ENCODE measurements at places on chromosomes 2 and 18. TPM values are rescaled to one million over a fixed set of nuclear protein-coding genes. Genes with fewer than 3 reads are reported as not detected.

DSC3 gene
- 3.3 TPM for polyA plus RNA-seq

DNA sequence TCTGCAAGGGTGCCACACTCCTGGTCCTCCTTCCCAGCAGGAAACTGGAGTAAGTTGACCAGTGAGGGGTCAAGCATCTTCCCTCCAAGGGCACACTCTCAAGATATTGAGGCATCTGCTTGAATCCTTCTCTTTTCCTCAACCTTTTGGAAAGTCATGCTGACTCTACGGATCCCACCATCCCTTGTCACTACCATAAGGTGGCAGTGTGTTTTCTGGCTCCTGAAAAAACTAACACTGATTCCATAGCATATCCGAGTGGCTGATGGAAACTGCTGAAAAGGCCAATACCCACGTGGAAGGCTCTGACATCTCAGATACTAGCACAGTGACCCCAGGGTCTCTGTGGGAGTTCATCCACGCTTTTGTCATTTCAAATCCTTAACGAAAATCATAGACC, 37.1 kb downstream of the GPR45 start:
- no peak for DNase-seq

DNA sequence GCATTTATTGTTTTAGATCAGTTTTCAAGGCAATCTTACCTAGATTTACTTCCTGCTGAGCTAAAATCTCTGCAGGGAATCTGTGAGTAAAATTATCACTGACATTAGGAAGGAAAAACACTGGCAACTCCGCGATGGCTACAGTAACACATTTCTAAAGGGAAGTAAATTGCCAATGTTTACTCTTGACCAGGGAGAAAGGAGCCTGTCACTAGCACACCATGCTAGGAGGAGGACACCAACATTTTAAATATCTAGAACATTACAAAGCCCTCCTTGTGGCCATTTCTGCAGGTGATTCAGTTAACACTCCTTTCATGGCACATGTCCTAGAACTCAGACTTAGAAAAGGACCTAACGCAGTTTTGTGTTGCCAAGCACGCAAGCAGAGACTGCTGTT, 58.4 kb downstream of the TCF4 start:
- no peak for DNase-seq

B3GNT7 gene
- 3.9 TPM for polyA plus RNA-seq

DNA sequence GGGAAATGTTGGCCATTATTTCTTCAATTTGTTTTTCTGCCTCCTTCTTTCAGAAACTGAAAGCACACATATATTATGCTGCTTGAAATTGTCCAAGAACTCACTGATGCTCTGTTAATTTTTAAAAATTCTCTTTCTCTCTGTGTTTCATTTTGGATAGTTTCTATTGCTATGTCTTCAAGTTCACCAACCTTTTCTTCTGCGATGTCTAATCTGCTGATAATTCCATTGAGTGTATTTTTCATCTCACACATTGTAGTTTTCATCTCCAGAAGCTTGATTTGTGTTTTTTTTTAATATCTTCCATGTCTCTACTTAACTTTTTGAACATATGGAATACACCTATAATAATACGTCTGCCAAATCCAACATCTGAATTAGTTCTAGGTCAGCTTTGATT, 98.1 kb upstream of the TGFA start:
- no peak for DNase-seq

MAIP1 gene
- polyA plus RNA-seq = 31.1 TPM

CCDC141 gene
- polyA plus RNA-seq = 0.22 TPM

CCDC178 gene
- polyA plus RNA-seq = 1.8 TPM

DNA sequence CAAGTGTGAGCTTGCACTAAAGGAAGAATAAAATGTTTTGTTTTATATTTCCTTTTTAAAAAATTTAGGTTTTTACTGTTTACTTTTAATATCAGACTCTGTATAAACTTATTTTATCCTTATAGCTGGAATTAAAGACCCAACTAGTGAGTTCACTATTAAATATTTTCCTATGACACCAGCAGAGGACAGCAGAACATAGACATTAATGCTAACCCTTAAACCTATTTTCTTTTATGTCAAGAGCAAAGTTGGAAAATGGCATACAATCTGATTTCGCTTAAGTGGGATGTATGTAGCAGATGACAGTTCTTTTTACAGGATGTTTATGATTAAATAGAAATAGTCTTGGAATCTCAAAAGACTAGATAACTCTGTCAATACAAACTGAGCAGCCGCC, 188.2 kb upstream of the XIRP2 start:
- DNase-seq = no peak

DNA sequence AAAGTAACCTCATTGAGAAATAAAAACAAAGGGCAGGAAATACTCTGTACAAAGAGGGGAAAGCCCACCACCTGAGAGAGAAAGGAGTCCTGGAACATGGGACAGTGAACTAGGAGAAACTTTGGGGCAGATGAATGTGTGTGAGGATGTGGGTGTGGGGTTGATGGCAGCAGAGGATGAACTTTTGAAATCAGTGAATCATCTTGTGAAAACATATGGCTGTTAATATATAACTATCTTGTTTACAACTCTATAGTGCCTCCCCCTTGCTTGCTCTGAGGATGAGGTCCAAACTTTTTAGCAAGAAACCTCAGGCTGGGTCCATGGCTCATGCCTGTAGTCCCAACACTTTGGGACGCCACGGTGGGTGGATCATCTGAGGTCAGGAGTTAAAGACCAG, 171.8 kb upstream of the LHCGR start:
- no peak for DNase-seq

DNA sequence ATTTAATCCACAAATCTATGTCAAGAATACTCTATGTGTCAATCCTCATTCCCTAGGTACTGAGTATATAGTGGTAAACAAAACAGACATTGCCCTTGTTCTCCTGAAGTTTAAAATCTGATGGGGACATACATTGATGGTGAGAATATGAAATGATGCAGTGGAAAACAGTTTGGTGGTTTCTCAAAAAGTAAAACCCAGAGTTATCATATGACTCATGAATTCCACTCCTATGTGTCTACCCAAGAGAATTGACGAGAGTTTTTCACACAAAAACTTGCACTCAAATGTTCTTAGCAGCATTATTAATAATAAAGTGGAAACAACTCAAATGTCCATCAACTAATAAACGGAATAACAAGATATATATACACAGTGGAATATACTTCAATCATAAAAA, 586.7 kb downstream of the CCDC85A start:
- no peak for DNase-seq

GRCh38 chr2:239308661-239309397, 92.0 kb downstream of the HDAC4 start:
- no peak for DNase-seq

GRCh38 chr2:240111253-240111652, 24.9 kb downstream of the COPS9 start:
- peak; percentile 76 for DNase-seq

- no peak for DNase-seq
Observed at GRCh38 chr2:32464431-32464830, 107.6 kb downstream of the BIRC6 start.

GRCh38 chr2:24490181-24490689, 819 bp upstream of the NCOA1 start:
- no peak for DNase-seq

- no peak for DNase-seq
Observed at GRCh38 chr18:58716060-58716756, 44.9 kb downstream of the MALT1 start.

SIX2 gene
- polyA plus RNA-seq = 28.7 TPM

DNA sequence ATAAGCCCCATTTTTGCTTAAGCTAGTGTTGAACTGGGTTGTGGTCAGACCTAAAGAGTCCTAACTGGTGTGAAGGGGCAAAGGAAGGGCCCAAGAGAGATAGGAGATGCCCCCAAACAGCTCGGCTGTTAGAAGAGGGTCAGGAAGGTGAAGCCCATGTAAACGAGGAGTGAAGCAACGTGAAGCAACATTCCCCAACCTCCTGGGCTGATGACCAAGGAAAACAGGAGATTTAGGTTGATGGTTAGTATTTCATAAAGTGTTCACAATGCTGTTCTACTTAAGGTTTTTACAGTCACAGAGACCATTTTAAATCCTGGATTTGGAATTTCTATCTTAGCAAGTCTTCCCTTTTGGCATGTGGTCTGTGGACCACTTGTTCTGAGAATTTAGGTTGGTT, 144.0 kb upstream of the SERPINE2 start:
- no peak for DNase-seq

TMEM247 gene
- polyA plus RNA-seq = not detected

DNA sequence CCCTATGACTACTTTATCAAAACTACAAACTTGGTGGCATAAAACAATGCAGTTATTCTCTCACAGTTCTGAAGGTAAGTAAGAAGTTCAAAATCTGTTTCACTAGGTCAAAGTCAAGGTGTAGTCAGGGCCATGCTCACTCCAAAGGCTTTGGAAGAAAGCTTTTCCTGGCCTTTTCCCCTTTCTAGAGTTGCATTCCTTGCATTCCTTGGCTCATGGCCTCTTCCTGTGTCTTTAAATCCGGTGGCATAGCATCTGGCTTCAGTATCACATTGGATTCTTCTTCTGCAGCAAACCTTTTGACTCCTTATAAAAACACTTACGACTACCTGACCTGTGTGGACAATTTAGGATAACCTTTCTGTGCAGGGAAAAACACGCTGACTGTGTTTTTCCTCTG, 543.5 kb upstream of the HNMT start:
- no peak for DNase-seq

DNA sequence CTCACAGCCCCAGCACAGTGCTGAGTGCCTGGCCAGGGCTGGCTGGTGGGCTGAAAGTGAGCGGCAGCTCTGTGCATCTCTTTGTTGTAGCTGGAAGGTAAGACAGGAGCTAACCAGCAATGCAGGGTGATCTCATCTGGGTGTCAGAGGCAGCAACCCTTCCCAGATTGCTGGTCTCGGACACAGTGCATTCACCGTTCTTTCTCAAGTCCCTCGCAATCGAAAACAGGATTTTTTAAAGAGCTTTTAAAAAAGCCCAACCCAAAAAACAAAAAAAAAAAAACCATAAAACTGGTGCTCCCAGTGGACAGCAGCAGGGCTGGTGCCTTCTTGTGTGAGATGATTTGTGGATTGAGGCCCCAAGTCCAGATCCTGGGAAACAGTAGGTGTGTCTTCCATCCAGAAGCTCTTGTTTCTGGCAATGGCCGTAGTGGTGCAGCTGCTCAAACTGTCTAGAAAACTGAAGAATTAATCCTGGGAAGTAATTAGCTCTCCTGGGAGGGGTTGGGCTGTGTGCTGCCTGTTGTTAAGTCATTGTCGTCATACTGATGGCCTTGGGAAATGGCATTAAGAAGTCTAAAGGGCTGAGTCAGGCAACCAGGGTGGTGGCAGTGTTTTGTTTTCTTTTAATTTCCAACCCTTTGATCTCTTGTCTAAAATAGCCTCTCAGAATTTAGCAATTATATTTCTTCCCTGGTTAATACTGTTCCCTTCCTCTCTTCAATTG, 156.7 kb downstream of the KLHL29 start:
- DNase-seq = no peak

TEX44 gene
- polyA plus RNA-seq = not detected

GRCh38 chr18:44889111-44889510, 208.4 kb downstream of the SETBP1 start:
- no peak for DNase-seq

GRCh38 chr2:62499430-62500060, 6.5 kb downstream of the TMEM17 start:
- no peak for DNase-seq

DNA sequence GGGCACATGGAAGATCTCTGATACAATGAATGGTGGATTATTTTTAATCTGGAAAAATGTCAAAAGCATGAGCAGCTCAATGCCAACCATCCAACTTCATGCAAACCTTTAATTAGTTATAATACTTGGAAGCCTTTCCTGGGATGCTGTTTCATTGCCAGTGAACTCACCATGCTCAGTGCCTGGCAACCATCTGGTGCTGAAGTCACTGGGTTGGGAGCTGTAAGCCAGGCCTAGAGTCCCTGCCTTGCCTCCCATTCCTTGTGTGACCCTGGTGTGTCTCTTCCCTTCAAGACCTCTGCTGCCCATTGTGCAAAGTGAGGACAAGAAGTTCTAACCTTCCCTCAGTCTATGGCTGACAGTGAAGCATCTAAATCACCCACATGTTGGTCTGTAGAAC, 458.7 kb downstream of the RNF144A start:
- no peak for DNase-seq

DNA sequence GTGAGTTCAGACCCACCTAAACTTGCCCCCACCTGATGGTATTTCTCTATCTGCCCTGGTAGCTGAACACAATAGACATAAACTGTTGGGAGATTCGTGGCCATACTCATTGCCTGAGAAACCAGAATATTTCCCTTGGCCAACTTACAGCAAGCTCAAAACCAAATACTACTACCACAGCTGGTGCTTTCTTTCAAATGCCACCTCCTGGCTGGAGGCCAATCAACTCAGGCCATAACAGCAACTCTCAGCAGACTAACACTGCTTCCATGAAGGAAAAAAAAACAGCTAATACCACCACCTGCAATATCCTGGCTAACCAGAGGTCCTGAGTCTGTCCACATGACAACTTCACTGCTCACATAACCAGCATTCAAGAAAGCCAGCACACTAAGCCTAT, 373.1 kb downstream of the CMPK2 start:
- no peak for DNase-seq

LNPK gene
- 26.6 TPM for polyA plus RNA-seq

DNA sequence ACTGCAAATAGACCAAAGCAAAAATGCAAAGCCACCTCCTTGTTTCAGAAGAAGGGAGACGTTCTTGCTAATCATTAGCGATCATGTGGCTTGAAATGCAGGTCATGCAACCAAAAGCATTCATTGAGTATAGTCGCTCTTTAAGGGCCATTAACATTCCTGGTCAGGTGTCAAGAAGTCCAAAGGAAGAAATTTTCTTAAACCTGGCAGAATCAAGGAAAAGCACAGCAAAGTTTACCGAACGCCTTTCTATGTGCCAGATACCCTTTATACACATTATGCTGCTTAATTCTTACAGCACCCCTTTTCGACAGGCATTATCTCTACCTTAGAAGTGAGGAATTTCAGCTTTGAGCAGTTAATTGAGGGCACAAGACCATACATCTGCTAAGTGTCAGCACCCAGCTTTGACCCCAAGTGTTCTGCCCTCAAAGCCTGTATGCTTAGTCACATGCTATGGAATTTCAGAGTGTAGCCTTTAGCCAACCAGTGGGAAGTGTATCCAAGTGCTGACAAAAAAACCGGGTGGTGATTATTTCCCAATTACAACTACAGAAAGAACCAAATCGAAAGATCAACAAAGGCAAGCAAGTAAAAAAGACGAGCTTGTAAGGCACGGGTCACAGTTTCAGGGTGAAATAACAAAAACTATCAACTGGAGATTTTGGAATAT, 70.8 kb downstream of the EPHA4 start:
- DNase-seq = no peak

CCNYL1 gene
- polyA plus RNA-seq = 17.0 TPM

All from renal cortex interstitium (tissue), 15 donors.